ENCODE measurements at places on chromosomes 4 and X.
A peak's percentile ranks its signal among the peaks of the same experiment; 100 is the strongest.

GRCh38 chrX:31334997-31335396 is 263.2 kb upstream of the FTHL17 start:
- DNase-seq = no peak

DNA sequence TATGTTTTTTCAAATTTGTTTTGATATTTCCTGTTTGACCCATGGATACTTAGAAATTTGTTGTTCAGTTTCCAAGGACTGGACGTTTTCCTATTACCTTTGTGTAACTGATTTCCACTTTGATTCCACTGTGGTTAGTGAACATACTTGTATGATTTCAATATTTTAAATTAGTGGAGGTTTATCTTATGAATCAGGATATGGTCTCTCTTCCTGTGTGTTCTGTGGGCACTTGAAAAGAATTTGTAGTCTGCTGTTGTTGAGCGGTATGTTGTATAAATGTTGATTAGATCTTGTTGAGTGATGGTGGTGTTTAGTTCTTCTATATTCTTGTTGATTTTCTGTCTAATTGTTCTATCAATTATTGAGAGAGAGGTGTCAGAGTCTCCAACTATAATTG is 21.2 kb upstream of the LAMTOR3 start:
- DNase-seq = no peak

GRCh38 chr4:69092190-69092589 is 4.1 kb upstream of the UGT2B7 start:
- DNase-seq = no peak

DNA sequence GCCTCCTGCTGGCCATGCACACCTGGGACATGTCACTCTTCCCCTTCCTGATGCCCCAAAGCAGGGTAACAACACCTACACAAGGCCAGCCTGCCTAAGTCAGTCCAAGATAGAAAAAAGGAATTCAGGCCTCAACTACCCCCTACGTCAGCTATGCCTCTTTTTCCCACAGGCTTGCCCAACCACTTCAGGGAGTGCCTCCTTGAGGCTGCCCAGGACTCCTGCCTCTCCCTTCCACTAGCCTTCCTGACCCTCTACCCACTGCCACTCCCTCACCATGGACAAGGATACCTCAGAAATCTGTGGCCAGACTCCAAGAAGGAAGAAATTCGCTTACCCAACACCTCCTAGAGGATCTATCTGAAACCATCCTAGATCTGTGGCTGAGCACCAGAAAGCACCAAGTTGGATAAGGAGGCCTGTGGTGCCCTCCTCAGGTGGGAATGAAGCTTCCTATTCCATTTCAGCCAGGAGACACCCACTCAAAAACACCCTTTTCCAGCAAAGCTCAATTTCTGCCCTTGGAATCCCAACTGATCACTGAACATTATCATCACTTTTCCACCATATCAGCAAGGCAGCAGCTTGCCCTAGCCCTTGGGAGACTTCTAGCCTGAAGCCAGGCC is 1.8 kb downstream of the KDM5C start:
- DNase-seq = no peak

- DNase-seq = no peak
These were observed 3.3 kb upstream of the ZNF518B start for GRCh38 chr4:10460313-10461047.

- DNase-seq = no peak
These were observed 112.7 kb downstream of the PPP4R3C start for GRCh38 chrX:27350476-27350875.

- no peak for DNase-seq
These were observed 192.3 kb upstream of the ATP6AP2 start for GRCh38 chrX:40388441-40388840.

DNA sequence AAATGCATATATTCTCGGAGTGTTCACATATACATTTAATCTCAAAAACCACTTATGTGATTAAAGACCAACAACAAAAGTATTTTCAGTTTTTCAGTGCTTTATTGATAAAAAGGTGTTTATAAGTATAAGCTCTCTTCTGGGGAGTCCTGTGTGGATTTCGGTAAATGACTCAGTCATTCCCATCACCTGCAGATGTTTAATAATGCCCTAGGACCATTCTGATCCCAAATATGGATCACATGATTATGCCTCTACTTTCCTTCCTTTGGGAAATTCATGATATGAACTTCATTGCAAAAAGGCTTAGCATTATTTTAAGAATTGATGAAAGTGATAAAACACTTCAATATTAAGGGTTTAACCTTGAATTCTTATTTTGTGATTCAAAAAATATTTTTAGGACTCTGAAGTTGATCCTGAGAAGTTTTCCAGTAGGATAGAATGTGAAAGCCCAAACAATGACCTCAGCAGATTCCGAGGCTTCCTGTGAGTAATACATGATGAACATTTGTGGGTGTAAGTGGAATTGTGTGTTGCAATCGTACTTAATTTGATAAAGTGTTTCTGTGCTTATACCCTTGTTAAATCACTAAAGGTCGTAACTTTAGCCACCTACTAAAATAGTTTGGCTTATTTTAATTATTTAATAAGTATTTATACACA is 40.2 kb downstream of the ATP10D start:
- DNase-seq = peak; percentile 72

DNA sequence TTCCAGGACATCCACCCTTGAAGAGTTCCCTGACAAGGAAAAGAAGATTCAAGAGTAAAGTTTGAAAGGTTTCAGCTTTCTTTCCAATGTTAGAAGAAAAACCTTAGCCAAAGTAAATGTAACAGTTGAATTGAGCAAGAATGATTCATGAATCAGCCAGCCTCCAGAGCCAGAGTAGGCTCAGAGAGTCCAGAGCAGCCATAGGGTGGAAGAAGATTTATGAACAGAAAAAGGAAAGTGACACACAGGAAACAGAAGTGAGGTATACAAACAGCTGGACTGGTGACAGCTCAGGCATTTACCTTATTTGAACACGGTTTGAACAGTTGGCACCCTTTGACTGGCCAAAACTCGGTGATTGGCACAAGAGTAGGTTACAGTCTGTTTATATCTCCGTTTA is 63.2 kb downstream of the QDPR start:
- no peak for DNase-seq

DNA sequence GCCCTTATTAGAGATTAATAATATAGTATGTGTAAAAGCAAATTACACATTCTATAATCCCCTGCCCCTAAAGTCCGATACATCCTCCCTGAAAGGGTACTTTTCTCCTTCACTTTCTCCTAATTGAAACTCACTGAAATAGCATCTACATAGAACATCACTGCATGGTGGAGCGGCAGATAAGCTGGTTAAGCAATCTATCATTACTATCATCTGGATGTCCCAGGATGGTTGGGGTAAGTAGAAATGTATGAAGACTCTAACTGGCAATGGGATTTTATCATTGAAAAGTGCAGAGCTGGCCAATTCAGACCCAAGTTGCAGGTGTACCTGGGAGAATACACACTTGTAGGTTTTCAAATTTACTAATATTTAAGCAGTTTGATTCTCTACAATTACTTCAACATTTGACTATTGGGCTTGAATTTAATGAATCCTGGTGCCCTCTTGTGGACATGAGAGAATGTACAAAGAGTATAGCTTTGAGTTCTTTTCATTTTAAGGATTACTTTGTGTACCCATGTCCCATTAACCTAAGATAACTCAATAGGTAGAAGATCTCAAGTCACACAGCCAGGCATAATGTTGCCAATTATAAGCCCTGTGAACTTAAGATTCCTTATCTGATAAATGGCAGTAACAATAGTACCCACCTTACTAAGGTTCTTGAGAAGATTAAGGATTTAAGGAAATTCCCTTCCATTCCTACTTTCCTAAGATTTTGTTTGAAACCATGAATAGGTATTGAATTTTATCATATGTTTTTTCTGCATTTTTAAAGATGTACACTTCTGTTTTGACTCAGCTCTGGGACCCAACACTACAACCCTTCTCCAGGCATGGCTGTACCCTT is 69.8 kb downstream of the SHROOM3 start:
- peak; percentile 54 for DNase-seq

DNA sequence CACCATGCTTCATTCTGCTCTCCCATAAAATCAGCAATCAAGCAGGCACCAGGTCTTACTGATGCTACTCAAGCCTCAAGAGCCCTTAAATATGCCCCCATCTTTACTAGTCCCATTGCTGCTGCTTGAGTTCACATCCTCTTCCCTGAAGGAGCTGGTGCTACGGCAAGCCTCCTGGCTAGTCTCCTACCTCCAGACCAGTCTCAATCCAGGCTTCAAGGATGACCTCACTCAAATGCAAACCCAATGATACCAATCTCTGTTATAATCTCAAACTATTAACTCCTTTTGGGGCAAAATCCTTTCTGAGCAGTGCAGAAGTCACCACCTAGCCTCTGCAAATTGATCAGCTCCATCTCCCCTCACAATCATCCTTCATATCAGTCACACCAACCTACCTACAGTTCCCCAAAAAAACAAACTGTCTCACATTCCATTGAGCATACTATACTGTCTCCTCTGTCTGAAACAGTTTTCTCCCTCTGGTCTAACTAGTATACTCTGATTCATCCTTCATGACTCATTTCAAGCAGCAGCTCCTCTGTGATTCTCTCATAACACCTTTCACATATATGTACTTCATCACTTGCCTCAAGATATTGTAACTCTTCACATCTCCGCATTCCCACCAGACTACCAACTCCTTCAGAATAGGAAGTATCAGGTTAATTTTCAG is 30.0 kb downstream of the PAPSS1 start:
- DNase-seq = no peak

Measured in NCI-H460 (cell line).